ENCODE measurements at places on chromosomes 6 and 20.
A peak's percentile ranks its signal among the peaks of the same experiment; 100 is the strongest.

GRCh38 chr6:115783402-115784061 is 277.2 kb downstream of the FRK start:
- DNase-seq: no peak

DNA sequence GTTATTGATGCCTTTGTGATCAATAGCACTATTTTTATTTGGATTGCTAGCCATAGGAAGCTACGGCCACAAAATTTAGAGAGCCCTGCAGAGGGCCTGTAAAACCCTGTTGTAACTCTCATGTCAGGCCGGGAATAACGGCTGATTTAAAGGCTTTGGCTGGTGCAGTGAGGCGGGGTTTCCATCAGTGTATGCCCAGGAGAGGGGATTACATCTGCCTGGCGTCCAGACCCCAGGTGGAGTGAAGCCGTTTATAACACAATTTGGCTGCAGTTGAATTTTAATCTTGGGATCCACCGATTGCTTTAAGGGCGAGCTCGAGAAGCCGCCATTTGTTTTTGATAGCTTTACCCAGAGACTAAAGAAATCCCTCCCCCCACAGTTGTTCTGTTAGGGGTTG is 29.1 kb upstream of the APCDD1L start:
- DNase-seq: no peak

- DNase-seq: peak; percentile 62
These were observed 21.5 kb downstream of the OR2B2 start for GRCh38 chr6:27890445-27891319.

GRCh38 chr20:19761326-19761725 is 3.3 kb downstream of the RIN2 start:
- no peak for DNase-seq

DNA sequence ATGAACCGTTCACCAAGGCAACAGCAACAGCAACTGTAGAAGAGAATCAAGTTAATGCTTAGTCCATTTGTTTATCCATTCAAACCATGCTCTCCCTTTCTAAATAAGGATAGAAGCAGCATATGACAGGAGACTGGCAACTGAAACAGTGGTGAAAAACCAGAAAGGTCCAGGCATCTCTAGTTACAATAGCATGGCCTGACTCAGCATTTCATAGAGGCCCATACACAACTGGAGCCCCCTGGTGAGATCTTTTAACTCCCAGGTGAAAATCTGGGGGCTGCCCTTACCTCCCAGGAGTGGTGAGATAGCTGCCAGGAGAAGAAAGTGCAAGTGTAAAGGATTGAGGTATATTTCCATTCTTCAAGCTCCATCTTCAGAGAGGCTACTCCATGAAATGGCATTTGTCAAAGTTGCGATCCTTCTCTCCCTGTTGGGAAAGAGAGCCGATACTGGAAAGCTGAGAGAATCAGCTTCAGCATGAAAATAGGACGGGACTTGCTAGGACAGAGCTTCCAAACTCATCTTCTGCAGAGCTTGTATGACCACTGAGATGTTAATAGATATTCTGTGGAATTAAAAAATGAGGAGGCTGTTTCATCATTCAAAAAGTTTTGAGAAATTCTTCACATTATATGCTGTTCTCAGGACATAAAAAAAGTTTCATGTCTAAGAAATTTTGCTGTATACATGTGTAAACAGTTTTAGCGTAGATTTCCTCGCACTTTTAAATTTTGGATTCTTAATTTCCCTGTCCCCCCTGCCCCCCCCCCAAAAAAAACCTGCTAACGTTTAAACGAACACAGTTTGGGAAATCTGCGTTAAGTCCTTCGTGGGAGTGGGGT is 10.9 kb upstream of the SLC2A12 start:
- DNase-seq: no peak

GRCh38 chr6:6918216-6918983 is 189.4 kb upstream of the RREB1 start:
- peak; percentile 66 for DNase-seq

GRCh38 chr20:5895626-5896025 is 54.7 kb downstream of the TRMT6 start:
- no peak for DNase-seq
